ENCODE measurements at places on chromosomes 6 and 20.

- no peak for DNase-seq
Observed at GRCh38 chr6:96410467-96410866, 111.1 kb upstream of the UFL1 start.

- DNase-seq, result no peak
Observed at GRCh38 chr6:42440778-42441696, 10.7 kb downstream of the TRERF1 start.

- DNase-seq, result no peak
Observed at GRCh38 chr6:124961777-124962638, at the start of gene RNF217. Gene RNF217 (plus strand): TSS chr6:124962437. CDS start chr6:124962545, 108 bp downstream.

DNA sequence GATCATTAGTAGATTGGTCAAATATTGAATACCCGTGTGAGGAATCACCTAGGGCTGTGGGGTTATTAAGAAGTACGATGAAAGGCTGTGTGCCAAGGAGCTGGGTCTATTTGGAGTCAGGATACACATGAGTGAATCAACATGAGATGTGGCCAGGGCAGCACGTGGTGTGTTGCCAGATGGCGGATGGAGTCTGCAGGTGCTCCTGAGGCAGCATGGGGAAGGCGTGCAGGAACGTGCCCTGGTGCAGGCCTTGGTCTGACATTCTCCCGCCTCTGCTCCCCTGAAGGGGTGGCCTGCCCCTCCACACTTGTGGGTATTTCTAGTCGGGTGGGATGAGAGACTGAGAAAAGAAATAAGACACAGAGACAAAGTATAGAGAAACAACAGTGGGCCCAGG, 39.0 kb upstream of the SLC22A1 start:
- DNase-seq, result no peak

DNA sequence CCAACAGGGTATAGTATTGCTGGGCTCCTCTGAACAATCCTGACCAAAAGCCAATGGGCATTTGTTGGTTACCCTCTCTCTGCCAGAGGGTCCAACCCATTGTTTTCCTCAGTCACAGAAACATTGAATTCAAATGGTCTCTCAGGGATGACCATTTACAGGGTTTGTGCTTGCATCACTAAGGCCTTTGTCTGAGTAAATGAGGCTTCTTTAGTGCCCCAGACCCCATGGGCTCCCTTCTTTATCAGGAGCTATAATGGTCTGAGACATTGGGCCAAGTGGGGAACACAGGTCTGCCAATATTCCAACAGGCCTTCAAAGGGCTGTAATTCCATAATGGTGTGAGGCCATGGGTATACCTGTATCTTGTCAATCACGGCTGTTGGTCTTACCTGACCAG, 27.1 kb downstream of the GSTA2 start:
- no peak for DNase-seq

DNA sequence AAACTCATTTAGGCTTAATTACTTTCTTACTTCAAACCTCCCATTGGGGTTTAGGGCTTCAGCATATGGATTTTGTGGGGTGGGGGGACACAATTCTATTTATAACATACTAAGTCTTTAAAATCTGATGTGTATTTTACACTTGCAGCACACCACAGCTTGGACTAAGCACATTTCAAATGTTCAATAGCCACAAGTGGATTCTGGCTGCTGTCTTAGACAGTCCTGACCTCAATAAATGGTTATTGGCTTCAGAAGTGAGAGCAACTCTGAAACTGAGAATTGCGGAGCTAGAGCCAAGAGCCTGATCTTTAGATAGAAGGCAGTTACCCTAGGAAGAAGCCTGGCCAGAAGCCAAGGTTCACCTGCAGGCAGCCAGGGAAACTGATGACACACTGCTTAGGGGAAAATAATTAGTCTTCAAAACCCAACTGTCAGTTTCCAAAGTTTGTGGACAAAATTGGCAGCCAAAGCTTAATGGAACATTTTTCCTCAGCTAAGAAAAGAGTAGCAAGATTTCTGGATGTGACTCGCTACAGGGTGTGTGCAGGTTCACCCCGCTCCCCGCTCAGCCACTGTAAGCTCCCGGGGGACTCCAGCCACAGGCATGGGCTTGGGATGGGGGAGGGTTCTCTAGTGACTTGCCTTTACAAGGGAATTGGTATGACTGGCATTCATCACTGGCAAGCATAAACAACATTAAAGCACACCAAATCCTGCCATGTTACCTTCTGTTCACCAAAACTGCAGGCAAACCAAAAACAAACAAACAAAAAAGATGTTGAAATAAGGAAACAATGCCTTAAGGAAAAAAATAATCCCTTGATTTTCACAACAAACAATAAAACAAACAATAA, 219.8 kb downstream of the TFAP2A start:
- DNase-seq, result no peak

GRCh38 chr6:43965628-43966373, 161.5 kb downstream of the MRPL14 start:
- DNase-seq, result no peak

GRCh38 chr6:31114970-31115849, 610 bp downstream of the PSORS1C1 start:
- no peak for DNase-seq

DNA sequence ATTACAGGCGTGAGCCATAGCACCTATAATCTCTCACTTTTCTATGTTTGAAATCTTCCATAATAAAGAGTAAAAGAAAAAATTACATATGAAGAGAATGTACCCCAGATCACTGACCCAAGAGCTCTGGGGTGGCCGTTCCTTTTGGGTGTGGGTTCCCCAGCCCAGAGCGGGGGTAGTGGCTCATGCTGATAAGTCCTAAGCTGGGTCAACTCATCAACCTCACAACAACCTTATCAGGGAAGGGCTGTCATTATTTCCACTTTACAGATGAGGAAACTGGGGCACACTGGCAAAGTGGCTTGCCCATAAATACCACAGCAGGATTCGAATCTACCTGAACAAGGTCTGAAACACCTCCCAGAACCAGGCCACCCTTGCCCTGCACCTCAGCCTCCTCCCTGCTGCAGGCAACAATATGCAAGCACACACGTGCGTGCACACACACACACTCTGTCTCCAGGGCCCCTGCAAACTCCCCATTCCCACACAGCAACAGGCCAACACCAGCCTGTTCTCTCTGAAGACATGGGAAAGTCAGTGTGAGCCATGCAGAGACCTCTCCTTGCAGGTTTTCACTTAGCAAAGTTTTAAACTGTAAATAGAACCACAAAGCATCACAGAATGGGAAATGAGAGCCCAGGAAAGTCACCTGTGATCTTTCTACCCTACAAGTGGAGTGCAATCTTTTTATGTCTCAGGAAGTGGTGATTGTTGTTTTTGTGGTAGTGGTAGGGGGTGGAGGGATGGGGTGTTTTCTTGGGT, 27.7 kb downstream of the BFSP1 start:
- no peak for DNase-seq

DNA sequence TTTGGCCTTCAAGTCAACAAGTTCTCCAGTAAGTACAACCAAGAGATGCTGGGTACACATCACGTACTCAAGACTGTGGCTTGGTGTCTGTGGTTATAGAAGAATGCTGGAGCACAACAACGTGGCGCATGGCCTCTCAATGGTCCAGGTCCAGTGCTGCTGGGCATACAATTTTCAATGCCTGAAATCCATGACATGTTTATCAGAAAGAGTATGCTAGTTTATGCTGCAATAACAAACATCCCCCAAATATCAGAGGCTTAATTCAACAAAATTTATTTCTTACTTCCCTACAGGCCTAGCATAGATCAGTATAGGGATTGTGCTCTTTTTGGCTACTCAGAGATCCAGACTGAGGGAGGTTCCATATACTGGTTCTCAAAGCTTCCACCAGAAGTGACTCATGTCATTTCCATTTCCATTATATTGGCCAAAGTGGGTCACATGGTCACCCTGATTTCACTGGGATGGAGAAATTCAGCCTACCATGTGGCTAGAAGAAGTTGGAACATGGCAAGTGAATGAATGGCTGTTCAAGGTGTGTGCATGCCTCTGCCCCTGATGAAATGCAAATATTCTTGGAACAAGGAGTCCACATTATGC, 33.3 kb upstream of the KIF16B start:
- no peak for DNase-seq

GRCh38 chr6:108531332-108531731, 29.4 kb upstream of the FOXO3 start:
- no peak for DNase-seq

DNA sequence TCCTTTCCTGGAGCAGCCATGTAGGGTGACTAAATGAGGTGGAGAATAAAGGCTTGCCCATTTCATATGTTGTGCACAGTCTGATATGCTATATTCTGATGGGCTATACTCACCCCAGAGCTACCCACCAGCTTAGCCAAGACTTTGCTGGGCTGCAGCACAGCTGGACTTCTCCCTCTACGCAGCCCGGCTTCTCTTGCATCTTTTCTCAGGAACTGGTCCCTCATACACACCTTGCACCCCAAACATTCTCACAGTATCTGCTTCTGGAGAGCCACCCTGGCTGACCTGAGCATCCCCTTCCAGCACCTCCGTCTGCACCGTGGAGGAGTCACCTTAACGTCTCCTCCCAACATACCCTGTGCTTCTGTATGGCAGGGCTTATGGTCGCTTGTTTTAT, 150.8 kb upstream of the PMEPA1 start:
- no peak for DNase-seq

DNA sequence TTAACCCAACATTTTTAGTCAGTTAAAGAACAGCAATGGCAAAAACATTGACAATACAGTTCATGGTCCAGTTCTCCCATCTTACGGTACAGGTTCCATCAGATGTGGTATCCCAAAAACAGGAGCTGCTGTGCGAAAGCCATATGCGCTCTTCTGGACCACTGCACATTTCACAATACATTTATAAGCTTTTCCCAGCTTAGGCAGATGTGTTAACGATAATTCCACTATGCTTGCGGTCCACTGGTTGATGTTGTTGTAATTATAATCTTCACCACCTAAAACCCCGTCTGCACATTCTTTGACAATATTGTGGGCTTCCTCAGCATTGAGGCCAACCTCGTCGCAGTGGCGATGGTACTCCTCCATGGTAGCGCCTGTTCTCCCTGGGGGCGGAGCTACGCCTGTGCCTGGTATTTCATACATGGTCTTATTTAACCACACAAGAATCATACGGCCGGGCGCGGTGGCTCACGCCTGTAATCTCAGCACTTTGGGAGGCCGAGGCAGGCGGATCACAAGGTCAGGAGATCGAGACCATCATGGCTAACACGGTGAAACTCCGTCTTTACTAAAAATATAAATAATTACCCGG, 52.0 kb downstream of the BFSP1 start:
- DNase-seq, result no peak

- peak; percentile 42 for DNase-seq
Observed at GRCh38 chr6:31308050-31308844, 36.4 kb upstream of the HLA-C start.

DNA sequence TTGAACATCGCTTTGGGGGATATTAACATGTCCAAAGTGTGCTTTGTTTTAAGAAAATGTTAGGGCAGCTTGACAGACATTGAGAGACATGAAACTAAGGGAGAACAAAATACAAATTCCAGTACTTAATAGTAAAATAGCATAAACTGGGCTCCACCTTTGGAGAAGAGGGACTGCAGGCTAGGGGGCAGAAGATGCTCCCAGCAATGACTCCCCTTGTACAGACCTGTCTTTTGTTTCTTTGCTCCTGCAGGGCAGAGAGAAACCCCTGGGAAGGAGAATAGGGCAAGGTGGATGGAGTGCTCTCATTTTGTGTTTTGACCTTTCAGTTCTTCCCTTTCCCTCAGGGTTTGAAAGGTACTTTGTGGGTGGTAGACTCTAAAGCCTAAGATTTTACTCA, 115.6 kb upstream of the PLCB4 start:
- no peak for DNase-seq

- no peak for DNase-seq
Observed at GRCh38 chr6:21752054-21752811, 158.7 kb downstream of the SOX4 start.

DNA sequence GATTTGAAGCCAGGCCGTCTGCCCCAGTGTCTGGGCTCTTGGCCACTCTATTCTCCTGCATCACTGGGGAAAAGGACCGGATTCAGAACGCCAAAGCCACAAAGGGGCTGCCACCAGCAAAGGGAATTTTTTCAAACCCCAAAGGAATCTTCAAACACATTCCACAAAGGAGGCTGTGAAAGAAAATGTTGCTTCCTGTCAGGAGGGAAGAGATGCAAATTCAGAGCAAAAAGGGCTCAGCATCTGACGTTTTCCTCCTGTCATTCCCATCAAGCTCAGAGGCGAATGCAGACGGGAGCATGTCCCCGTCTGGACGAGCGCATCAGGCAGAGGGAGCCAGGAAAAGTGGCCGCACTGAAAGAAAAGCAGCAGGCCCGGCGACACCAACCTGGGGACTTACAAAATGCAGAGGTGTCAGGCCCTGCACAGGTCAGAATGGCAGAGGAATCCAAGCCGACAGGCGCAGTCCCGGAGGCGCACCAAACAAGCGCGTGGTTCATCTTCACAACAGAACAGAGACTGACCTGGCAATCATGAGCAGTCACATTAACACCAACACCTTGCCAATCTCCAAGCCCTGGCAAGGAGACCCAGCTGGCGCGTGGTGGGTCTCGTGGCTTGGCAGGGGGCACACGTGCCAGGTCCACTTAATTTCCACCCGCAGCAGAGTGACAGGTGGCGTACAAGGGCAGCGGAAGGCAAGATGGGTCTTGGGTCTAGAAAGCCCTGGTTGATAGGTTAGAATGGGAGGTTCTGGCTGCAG, 62.8 kb downstream of the GRM4 start:
- no peak for DNase-seq

DNA sequence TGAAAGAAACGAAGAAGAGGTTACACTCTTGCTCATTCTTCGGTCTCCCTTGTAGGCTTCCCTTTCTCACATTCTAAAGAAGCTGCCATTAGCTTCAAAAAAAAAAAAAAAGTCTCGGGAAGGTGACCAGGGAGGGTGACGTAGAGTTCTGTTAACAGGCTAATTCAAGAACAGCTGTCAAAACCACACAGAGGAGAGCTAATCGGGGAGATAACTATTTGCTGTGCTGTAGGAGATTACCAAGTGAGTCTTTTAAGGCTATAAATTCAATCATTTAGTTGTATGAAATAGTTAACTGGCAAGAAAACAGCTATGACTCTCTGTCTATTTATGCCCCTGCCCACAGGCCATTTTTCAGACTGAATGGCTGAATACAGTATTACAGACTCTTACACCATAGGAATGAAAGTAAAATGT, 256.8 kb downstream of the SYNE1 start:
- no peak for DNase-seq

- DNase-seq, result no peak
Observed at GRCh38 chr20:59580146-59580946, 24.0 kb upstream of the PHACTR3 start.

DNA sequence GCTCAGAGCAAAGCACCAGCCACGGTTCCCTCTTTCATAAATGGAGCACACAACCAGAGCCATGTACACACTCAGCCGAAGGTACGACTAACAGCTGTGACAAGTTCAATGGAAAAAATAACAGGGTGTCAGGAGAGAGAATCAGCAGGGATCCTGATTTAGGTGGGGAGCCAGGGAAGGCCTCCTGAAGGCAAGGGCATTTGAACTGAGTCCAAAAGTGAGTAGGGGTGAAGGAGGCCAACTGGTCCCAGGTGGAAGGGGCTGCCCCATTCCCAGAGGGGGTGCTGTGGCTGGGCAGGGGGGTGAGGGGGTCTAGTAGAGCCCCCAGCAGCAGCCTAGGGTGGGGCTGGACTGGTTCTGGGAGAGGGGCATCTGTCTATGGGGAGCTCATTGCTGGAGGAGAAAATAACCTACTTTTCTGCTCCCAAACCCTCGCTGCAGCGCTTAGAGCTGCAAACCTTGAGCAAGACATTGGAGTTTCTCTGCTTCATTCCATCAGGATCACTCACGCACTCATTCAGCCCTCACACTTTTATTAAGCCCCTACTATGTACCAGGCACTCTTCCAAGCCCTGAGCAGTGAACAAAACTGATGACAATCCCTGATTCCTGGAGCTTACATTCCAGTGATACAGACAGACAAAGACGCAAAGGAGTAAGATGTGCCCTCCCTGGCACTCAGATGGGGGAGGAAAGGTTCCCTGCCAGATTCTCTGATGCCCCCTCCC, 113.5 kb downstream of the TOX2 start:
- no peak for DNase-seq

Measured in stimulated activated CD8-positive, alpha-beta memory T cell treated with anti-CD3 and anti-CD28 coated beads, Interleukin-7, amount 100 ng/mL, for 1 hour (primary cell).